AG09319 (cell line): ENCODE measurements at places on chromosomes 1 and 21.

DNA sequence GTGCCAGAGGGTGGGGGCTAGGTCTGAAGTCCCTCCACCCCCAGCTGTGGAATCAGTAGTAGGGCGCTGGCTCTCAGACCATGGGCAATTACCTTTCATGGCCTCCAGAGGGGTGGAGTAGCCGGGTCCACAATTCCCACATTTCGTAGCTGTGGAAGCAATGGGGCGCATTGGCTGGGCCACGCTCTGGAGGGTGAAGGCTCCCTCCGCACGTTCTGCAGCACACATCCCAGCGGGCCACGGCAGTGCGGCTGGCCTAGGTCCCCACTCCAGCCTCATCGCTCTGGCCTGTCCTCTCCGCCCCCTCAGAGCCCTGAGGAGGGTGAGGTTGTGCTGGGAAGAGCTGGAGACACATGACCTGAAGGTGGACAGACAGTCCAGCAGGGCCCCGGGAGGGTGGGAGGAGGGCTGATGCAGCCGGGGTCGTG is 2.9 kb downstream of the SELENBP1 start:
- no peak for DNase-seq

GRCh38 chr1:46221749-46222148 is 18.6 kb downstream of the LURAP1 start:
- no peak for DNase-seq

DNA sequence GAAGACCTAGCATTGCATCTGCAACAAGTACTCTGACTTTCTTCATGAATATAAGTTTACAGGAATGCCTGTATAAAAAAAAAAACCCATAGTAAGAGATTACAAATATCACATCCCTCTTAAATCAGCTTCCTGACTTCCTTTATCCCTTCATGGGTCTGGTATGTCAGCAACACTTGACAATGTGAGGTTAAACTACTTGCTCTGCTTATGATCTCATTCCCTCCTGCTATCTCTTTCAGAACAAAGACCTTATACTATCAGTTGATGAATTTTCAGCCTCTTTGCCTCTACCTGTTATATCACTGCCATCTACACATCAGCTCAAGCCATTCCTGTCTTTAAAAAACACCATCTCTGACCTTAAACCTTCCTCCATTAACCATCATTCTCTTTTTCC is 130.9 kb upstream of the SAMSN1 start:
- no peak for DNase-seq

DNA sequence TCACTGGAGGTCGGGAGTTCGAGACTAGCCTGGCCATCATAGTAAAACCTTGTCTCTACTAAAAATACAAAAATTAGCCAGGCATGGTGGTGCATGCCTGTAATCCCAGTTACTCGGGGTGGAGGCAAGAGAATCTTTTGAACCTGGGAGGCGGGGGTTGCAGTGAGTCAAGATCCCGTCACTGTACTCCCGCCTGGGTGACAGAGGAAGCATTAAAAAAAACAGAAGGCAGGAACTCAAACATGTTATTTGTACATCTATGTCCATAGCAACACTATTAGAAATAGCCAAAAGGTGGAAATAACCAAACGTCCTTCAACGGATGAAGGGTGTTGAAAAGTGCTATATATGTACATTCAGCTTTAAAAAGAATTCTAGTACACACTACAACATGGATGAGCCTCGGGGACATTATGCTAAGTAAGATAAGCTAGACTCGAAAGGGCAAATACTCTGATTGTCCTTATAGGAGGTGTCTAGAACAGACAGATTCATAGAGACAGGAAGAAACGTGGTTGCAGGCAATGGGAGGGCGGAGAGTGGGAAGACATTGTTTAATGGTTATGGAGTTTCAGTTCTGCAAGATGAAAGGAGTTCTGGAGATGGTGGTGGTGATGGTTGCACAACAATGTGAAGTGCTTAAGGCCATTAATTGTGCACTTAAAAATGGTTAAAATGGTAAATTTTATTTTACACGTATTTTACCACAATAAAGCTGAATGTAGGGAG is 19.2 kb downstream of the NLRP3 start:
- no peak for DNase-seq

DNA sequence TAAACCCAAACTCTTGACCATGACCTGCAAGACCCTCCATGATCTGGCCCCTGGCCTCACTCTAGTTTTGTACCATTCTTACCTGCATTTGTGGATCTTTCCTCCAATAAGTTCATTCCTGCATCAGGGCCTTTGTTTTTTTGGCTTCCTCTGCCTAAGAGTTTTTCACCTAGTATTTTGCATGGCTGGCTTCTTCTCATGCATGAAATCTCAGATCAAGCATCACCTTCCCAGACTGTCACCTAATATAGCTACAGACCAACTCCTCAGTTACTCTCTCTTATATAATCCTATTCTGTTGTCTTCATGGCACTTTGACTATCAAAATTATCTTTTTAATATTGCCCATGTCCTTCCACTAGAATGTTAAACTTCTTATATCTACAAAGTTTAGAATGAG is 54.2 kb downstream of the BTBD8 start:
- no peak for DNase-seq

GRCh38 chr1:29156543-29157268 is 25.0 kb downstream of the SRSF4 start:
- DNase-seq: no peak

DNA sequence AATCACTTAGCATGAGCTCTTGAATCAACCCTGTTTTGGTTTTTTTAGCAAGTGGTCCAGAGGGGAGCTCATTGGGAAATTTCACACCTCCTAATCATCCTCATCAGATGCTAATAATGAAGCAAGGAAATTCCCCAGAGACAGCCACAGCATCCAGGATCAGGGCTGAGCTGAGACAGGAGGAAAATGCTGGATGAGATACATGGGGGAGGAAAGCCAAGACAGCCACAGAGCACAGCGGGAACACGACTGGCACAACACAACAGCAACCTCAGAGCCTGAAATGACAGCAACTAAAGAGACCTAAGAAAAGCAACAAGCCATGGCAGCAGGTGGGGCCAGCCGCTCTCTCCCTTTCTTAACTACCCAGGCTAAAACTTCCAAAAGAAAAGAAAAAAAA is 70.4 kb downstream of the UBR4 start:
- DNase-seq: no peak

DNA sequence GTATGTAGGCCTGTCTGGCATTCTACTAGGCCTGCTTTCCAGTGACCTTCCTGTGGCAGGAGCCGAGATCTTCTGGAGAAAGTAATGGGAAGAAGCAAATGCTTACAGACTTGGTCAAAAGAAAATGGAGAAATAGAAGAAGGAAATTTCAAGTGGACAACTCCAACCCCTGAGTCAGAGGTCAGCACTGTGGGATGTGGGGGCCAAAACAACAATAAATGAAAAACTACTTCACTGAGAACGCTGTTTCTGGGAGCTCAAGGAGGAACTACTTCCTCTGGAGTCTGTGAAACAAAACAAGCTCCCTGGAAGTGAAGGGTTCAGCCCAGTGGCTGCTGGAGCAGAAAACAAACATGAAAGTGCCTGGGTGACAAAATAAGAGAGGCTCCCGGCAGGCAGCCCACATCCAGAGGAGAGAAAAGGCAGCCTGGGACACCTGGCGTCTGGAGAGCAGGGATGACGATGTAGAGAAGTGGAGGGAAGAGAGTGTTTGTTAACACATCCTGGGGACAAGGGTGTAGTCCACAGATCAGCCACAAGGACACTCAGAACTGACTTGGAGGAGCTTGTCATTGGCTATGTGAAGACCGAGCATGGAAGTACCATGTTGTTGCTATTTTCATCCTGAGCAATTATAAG is 355.2 kb downstream of the SMYD3 start:
- DNase-seq: no peak

DNA sequence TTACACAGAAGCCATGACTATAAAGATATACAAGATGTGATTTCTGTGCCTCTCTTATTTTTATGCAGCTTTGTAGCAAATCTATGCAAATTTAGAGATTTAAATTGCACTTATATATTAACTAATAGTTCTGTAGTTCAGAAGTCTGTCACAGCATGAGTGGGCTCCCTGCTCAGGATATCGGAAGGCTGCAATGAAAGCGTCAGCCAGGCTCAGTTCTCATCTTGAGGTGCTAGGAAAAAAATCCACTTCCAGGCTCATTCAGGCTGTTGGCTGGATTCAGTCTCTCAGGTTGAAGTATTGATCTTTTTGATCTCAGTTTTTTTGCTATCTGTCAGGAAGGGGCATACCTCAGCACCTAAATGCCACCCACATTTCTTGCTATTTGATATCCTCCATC is 487.4 kb upstream of the DEPDC1 start:
- DNase-seq: no peak
